ENCODE measurements at places on chromosomes 7 and 10.

- DNase-seq = no peak
Measured at GRCh38 chr10:13536674-13537366, 8.0 kb upstream of the BEND7 start.

GRCh38 chr7:118132764-118133163 is 51.2 kb upstream of the LSM8 start:
- DNase-seq = no peak

- no peak for DNase-seq
Measured at GRCh38 chr10:30637881-30638467, 8.4 kb upstream of the LYZL2 start.

DNA sequence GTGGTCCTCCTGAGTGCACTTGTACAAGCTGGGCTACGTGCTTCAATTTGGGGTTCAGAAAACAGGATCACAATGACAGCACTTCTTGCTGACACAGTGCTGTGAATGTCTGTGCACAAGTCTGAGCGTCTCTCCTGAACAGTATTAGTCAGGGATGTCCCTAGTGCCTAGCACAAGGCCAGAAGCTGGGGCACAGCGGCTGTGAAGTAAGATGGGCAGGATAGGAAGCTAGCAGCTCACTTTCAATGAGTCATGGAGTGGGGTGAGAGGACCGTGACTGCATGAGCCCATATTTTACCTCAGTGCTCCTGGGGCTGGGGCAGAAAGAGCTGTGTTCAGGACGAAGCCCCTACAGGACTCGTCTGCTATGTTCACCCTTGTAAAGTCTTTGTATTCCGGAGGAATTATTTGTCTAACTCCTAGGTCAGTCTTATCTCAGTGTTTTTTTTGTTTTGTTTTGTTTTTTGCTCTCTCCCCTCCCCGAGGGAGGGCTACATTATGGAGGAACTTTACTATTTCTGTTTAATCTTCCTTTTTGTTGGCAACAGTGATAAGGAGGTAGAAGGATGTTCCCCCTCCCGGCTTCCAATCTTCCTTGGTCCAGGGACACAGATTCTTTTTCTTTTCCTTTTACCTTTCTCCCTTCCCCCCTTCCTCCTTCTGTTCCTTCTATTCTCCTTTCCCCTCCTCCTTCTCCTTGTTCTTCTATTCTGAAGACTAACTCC is 2.8 kb upstream of the LRMDA start:
- DNase-seq = no peak

GRCh38 chr7:931871-932650 is 22.4 kb downstream of the ADAP1 start:
- DNase-seq = no peak

GRCh38 chr10:91711885-91712680 is 79.2 kb upstream of the PPP1R3C start:
- no peak for DNase-seq

DNA sequence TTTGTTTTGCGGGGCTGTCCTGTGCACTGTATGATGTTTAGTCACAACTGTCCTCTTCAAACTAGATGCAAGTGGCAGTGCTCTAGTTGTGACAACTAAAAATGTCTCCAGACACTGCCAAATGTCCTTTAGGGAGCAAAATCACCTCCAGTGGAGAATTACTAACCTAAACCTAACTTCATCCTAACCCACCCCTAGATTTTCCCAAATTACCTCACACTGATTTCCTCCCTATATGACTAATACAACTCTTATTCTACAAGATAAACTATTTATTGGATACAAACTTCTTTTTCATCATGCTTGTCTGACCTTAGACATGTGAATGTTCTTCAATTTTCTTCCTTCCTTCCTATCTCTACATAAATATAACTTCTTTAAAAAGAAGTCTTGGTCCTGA is 26.4 kb downstream of the PNPLA8 start:
- DNase-seq = no peak

DNA sequence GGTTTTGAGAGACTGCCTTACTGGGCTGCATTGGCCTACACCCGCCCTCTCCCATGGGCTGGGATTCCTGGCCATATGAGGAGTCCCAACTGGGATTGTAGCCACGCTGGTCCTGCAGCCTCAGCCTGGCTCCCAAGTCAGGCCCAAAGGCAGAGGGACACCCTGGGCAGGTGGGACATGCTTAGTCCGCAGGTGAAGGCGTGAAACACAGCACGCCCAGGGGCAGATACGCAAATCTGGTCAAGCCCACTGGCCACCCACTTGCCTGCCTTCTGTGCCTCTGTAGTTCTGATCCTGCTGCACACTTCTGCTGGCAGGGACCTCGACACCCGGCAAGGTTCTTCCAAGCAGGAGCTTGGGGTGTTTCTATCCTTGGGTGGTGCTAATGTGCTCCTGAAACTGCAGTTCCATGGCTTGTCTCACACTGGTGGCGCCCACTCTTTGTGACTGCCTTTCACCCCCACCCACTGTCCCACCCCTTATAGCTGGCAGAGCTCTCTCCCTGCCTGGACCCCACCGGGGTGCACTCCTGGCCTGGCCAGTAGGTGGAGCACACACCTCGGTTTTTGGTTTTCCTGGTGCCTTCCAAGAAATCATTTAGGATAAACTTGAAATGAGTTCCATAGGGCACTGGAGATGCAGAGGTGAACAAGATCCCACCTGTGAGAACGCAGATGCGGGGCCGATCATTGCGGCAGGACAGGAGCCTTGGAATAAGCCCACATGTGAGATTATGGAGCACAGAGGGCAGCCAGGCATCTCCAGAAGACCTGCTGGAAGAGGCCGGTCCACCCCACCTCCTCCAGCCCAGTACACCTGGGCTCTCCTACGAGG is 47.9 kb downstream of the MKI67 start:
- DNase-seq = no peak

- DNase-seq = no peak
Measured at GRCh38 chr10:122878799-122879338, 512 bp downstream of the FAM24B start.

DNA sequence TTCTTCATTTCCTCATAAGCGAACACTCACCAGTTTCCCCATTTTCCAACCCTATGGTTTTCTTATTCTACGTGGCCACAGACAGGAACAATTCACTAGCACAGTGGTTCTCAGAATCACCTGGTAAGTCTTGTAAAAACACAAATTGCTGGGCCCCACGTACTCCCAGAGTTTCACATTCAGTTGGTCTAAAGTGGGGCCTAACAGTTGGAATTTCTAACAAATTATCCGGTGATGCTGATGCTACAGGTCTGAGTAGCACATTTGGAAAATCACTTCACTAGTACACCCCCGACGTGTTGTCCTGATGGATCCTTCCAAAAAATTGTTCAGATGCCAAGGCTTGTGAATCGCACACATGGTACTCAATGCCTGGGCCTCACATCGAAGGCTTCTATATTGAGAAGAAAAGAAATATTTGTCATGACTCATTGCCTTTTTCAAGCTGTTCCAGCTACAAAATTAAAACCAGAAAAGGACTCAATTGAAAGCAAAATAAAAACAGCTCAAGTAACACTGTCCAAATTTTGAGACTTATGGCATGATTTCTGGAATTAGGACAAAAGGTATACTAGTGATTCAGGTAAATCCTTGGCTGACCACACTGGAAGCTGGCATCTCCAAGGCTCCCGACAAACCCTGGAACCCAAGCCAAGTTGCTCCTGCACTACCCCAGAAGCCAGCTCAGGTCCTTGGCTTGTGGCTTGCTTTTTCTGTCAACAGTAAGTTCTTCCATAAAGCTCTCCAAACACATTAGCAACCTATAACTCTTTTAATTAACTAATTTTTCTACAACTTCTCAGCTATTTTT is 12.9 kb upstream of the VIM start:
- DNase-seq = no peak

- DNase-seq = no peak
Measured at GRCh38 chr7:128141683-128142195, 99.3 kb upstream of the LEP start.

DNA sequence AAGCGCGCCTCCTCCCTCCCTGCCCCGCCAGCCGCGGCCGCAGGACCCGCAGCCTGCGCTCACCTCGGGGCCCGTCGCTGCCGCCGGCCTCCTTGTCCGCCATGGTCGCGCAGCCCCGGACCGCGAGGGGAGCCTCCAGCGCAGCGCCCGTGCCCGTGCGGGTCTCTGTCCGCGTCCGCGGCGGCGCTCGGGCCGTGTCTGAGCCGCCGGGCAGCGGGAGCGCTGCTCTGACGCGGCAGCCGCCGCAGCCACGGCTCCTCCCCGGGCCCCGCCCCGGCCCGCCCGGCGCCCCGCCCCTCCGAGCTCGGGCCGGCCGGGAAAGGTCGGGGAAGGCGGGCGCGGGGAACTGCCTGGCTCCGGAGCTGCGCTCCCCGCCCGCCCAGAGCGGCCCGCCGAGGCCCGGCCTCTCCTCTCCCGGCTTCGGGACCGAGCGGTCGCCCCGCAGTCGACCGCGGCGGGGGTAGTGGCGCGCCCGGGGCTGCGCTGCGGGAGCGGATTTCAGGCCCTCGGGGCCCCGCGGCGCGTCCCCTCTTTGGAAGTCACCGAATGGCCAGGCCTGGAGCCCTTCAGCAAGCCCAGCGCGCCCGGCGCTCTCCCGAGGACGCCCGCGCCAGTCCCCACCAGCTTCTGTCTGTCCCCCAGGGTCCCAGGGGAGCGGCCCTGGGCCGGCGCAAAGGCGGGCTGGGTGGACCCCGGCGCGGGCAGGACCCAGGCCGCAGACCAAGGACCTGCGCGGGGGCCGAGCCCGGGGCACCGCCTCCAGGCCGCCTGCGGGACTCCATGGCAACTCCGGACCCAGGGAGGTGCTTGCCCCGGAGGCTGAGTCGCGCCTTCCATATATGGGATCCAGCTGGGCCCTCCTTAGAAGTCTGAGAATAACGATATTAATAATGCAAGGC is at the start of gene HSPA12A:
Gene HSPA12A, minus strand, starts transcription at position 200 of the 899 bp plus-strand sequence. Its CDS starts 97 bp downstream, at position 103.
- DNase-seq = peak; percentile 47

- DNase-seq = no peak
Measured at GRCh38 chr10:49104323-49104722, 11.0 kb downstream of the VSTM4 start.

- no peak for DNase-seq
Measured at GRCh38 chr7:146027243-146027642, 89.4 kb upstream of the CNTNAP2 start.

DNA sequence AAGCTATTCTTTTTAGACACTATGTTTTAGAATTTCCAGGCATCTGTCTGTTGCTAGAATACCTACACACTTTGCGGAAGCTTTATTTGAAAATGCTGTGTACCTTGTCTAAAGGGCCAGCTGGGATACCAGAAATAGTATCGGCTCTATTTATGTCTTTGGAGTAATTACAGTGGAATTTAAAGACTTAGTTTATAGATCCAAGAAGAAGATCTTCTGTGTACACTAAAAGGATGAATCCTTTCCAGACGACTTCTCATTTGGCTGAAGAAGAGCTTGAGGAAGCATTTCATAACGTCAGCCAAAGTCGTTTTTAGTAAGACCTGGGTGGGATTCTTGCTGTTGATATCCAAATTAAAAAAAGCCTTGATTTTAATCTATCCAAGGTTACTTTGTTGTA is 365.9 kb downstream of the INHBA start:
- no peak for DNase-seq

- DNase-seq = no peak
Measured at GRCh38 chr7:66503551-66504031, 125.1 kb upstream of the KCTD7 start.

DNA sequence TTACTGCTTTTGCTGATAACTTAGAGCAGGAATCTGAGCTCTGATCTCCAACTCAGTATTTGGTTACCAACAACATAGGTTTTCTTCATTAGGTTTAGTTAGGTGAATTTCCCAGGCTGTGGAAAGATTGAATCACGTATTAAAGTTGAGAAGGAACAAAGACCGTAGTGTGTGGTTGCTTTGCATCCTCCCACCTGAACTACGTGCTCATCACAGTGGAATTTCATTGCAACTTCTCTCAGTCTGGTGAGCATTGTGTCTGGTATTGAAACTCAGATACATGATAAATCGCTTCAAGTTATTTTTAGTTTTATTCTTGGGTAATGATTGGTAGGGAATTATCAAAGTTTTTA is 139.4 kb upstream of the AKR1E2 start:
- DNase-seq = peak; percentile 7

DNA sequence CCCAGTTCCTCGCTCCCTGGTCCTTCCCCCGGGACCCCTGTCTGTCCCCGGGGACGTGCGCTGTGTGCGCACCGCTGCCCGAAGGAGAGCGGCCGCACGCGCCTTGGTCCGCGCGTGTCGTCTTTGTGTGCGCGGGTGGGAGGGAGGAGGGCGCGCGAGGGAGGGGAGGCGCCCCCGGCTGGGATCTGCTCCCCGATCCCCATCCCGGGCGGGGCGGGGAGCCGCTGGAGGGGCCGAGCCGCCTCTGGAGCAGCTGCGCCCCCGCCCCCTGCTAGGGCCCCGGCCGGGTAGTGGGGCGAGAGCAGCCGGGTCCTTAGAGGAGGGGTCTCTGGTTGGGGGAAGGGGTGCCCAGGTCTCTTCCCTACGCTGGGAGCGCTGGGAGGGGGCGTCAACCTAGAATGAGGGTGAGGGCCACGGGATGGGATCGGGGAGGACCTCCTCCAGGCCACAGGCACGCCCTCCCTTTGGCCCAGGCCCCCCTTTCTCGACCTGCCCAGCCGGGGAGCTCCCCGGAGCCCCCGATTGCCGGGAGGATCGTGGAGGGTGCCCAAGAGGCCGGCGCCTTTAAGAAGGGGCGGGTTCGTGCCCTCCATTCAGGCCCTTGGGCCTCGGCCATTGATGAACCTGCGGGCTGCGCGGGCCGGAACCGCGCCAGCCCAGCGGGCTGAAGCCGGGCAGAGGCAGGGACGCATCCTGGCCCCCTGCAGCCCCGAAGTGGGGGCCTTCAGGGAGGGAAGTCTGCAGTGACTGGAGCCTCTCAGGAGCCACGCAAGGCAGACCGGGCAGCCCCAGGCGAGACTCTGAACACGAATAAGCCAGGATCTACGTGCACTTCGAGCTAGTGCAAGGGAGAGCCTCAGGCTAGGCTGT is 678 bp downstream of the SH2B2 start:
- DNase-seq = no peak

GRCh38 chr10:81548160-81548559 is 326.8 kb upstream of the NRG3 start:
- no peak for DNase-seq

DNA sequence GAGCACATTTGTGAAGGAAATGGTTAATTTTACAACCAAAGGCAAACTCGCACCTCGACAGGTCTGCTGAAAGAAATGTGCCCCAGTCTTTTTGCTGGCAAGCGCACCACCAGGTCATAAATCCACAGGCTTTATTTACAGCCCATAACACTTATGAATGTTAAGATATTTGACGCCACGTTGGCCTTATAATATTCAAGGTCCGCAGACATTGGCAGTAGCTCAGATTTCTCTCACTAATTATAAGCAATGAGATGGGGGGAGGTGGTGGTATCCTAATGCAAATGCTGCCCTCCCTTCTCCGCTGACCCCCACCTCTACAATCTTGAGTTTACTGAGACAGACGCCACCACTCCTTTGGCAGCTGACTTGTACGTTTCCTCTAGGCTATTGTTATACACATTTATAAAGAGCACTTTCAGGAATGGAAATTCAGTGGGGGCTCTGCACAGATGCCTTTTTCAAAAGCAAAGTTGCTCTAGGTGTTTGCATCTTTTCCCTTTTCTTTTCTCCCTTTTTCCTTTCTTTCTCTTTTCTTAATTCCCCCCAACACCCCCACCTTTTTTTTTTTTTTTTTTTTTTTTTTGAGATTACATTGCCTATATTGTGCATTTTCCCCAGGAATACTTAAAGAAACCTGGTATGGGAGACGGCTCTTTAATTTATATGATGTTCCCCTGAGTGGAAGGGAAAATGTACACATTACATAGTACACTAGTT is 6.7 kb downstream of the TCF7L2 start:
- no peak for DNase-seq
